ENCODE measurements at places on chromosomes 4 and X. TPM values are rescaled to one million over a fixed set of nuclear protein-coding genes. Genes with fewer than 3 reads are reported as not detected.

GRCh38 chr4:54553001-54553400 is 104.8 kb upstream of the KIT start:
- H3K27ac ChIP-seq, result no peak overlapping the region
- H3K27me3 ChIP-seq, result no peaks in the 10 kb centered on the region
- no peaks in the 10 kb centered on the region for H3K4me1 ChIP-seq
- no peak for DNase-seq

- no peaks in the 10 kb centered on the region for H3K27me3 ChIP-seq
- no peak for DNase-seq
- H3K4me1 ChIP-seq, result no peaks in the 10 kb centered on the region
- H3K27ac ChIP-seq, result no peak overlapping the region
Observed at GRCh38 chr4:134531013-134531412, 329.4 kb upstream of the PABPC4L start.

- DNase-seq, result no peak
- no peaks in the 10 kb centered on the region for H3K27me3 ChIP-seq
- H3K27ac ChIP-seq, result no peak overlapping the region
Observed at GRCh38 chr4:15148199-15148598, 145.9 kb downstream of the CPEB2 start.

DNA sequence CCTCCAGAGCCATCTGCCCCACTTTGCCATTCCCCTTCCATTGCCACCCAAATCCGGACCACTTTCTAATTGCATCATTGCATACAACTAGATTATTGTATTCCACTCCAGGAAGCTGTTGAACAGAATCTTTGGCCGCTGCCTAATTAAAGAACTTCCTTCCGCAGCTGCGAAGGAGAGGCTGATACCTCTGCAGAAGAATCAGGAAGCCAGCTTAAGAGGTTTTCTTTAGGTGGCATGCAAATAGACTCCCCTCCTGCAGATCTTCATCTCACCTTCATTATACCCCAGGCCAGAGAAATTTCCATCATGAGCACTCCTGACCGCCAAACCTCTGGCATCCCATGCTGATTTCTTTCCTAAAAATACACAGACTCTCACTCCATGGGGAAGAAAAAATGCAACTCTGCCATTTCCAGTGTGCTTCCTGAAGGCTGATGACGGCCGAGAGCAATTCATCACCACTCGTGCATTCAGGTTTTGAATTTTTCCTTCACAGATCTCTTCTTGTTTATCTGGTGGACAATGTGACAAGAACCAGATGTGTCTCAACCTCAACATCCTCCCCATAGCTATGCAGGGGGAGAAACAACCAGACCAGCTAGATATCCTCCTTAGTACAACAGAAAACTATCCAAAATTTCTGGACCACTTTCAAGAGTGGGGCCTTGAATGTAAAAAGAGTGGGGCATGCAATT is 31.2 kb downstream of the LGI2 start:
- H3K4me3 ChIP-seq, result no peak overlapping the region
- no peak overlapping the region for H3K27ac ChIP-seq
- H3K27me3 ChIP-seq, result no peaks in the 10 kb centered on the region

RAB33A gene
- total RNA-seq, result 9.7 TPM

- DNase-seq, result no peak
- no peaks in the 10 kb centered on the region for H3K4me1 ChIP-seq
- H3K36me3 ChIP-seq, result no peaks in the 10 kb centered on the region
- no peaks in the 10 kb centered on the region for H3K27me3 ChIP-seq
- no peak overlapping the region for H3K4me3 ChIP-seq
- H3K27ac ChIP-seq, result no peak overlapping the region
Observed at GRCh38 chr4:158966091-158966490, 136.8 kb upstream of the RAPGEF2 start.

DNA sequence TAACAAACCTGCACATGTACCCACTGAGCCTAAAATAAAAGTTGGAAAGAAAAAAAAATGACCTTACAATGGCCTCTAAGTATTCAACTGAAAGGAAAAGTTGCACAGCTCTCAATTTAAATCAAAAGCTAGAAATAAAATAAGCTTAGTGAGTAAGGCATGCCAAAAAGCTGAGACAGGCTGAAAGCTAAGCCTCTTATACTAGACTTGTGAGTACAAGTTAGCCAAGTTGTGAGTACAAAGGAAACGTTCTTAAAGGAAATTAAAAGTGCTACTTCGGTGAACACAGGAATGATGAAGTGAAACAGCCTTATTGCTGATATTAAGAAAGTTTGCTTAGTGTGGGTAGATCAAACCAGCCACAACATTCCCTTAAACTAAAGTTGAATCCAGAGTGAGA is 707.9 kb upstream of the PITX2 start:
- no peaks in the 10 kb centered on the region for H3K36me3 ChIP-seq
- DNase-seq, result no peak
- H3K27ac ChIP-seq, result no peak overlapping the region
- no peaks in the 10 kb centered on the region for H3K4me1 ChIP-seq
